Sciatic nerve (tissue), 2 donors: ENCODE measurements at places on chromosomes 5 and 9.

DNA sequence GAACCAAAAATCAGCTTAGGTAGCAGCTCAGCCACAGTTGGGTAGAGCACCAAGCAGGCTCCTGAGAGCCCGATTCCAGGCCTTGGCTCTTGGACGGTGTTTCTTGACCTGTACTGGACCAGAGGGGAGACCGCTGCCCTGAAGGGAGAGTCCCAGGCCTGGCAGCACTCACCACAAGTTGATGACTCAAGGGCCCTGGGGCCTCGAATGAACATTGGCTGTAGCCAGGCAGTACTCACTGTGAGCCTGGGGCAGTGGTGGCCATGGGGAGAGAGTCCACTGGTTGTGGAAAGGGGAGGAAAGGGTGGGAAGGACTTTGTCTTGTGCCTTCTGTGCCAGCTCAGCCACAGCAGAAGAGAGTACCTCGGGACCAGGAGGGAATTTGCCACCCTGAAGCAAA, 166.1 kb downstream of the EDIL3 start:
- DNase-seq, result no peak

DNA sequence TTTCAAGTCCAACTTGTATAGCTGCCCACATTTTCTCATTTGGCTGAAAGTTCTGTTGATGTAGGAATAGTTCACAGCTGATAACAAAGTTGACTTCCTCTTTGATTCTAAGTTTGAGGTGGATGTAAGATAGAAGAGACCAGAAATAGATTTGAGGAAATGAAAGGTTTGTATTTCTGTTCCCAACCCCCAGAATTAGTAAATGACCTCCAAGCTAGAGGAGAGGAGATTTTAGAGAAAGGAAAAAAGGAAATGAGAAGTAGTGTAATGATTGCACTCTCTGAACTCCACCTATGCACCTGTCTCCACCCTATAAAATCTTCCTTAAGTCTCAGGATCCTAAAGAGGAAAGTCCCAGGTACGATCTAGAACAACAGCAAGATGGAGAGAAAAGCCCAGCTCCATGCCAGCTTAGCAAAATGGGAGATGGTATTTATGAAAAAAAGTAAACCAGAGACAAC, 130.4 kb upstream of the POC5 start:
- DNase-seq, result no peak

DNA sequence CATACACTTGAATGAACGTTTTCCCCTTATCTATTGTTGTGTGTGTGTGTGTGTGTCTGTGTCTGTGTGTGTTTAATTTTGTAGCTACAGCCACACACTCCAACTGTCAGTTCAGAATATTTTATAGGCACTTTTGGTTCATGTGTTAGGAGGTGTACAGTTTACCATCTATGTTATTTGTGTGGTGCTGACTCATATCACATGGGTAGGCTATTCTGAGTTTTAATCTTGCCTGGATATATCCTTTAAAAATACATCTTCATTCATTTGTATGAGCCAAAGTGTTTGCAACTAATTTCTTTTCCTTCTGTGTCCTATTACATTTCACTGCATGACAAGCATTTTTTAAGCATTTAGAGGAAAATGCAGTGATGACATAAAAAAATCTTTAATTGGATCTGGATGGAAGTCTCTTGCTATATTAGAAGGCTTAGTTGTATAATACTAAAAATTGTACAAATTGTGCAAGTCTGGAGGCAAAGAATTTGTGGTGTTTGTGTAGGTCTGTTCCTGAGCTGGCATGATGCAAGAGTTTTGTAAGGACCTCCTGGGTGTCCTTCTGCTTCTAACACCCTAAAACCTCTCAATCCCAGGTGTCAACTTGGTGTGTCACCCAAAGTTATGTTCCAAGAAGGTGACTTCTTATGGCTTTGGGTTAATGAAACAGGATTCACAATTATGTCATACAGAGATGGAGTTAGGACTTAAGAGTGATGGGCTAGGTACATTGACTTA, 52.4 kb upstream of the HMHB1 start:
- DNase-seq, result no peak

DNA sequence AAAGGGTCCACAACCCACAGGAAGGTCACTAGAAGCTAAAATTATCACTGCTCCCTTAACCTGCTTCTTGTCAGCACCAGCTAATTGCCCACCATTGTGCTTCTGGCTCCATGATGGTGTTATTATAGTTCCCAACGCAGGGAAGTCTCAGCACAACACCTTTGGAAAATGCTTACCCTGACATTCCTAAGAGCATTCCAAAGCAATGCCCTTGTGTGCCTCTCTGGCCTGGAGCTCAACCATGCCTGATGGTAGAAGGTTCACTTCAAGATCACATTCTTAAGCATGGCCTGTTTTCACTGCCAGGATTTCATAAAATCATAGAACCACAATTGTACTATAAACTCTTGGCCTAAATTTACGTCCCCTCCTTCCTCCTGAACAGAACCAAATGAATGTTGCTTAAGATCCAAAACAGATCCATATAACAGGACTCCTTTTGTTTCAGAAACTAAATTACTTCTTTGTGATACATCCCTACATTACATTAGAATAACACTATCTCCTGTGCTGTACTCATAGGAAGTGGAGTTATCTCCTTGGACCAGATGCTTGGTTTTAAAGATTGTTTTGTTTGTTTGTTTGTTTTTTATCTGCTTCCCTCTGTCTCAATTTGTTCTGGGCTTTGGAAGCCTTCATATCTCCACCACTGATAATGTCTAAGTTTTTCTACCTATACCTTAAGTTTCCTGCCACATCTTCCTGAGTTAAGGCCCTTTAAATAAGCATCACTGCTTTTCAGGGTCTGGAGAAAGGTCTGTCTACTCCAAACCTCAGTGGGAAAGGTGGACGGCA, 32.1 kb downstream of the ARL15 start:
- no peak for DNase-seq
